G401 (cell line): ENCODE measurements at places on chromosomes 1 and 21. TPM values are rescaled to one million over a fixed set of nuclear protein-coding genes. Genes with fewer than 3 reads are reported as not detected.

GRCh38 chr1:16073490-16074119 lies at the start of gene FAM131C:
Gene FAM131C, minus strand, starts transcription at chr1:16073651. Its CDS starts 209 bp downstream, at chr1:16073442.
- DNase-seq = peak; percentile 54

The PKP1 gene
- total RNA-seq = 0.06 TPM in 1 of 2 replicates, not detected in the other

The PSEN2 gene
- total RNA-seq = 40.7 and 49.3 TPM in 2 replicates

The ABCG1 gene
- 2.0 and 6.0 TPM in 2 replicates for total RNA-seq

- DNase-seq = no peak
Observed at GRCh38 chr1:159746666-159747065, 32.3 kb upstream of the CRP start.

GRCh38 chr1:24179251-24179840 lies 7.7 kb downstream of the IFNLR1 start:
- DNase-seq = no peak

DNA sequence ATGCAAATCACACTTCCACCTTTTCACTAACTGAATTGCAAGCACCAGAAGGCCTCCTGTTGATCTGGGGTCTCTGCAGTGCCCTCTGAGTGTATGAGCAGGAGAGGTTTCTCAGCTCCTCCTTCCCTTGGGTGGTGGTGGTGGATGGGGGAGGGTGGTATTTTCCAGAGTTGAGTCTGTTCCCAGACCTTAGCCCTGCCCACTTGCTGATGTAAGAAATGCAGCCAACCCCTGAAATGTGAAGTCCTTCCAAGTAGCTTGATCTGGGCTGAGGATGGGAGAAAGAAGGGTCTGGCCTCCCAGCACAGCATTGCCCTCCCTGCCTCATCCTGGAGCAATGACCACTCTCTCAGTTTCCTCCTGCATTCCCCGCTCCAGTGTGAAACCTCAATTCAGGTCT lies 6.3 kb upstream of the FOXD2 start:
- DNase-seq = no peak

DNA sequence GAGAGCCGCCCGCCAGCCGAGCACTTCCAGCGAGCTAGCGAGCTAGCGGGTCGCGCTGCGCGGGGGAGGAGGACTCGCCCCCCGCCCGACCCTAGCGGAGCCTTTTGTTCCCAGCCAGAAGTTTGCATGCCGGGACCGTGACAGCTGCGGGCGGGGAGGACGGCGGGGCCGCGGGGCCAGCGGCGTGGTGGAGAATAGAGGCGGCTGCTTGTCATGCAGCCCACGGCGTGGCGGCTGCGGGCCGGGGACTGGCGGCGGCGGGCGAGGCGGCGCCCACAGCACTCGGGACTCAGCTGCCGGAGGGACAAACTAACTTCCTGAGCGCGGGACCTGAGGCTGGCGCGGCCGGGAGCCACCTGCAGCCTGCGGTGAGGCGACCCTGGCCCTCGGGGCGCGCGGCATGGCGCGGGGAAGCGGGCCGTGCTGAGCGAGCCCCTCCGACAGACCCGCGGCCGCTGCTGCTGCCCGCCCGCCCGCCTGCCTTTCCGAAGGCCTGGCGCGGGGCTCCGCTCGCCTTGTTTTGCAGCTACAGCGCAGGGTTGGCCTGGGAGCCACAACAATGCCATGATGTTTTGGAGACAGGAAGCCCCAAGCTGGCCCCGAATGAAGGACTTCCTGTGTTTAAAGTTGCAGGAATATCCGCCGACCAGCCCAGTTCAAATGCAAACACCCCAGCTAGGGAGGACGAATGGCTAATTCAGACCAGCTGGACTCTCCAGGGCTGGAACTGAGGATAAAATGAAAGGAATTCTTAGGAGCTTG lies 82.2 kb upstream of the BMP8A start:
- DNase-seq = peak; percentile 45

DNA sequence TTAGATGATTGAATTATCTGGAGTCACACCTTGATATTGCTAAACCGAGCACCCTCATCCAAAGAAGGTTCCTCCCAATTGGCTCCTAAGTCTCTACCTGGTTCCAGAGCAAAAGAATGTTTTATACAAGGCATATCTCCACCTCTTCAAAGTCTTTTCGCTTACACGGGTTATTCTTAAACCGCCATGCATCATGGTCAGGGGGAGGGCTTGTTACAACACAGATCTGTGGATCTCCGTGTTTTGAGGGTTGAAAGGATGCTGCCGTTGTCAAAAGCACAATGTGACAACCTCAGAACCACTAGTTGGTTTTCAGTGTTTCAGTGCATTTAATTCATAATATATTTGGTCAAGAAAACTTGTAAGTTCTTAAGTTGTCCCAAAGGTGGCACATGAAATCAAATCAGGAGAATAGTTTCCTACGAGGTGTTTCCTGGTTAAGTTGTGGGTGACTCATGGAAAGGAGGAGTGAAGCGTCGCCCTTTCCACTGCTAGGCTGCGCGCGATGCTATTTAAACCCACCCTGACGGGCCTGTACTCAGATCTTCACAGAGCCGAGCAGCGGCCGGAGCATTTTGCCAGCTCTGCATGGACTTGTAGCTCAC lies 1531.6 kb upstream of the TPTE start:
- DNase-seq = no peak

- no peak for DNase-seq
Observed at GRCh38 chr1:168089979-168090337, 46.8 kb downstream of the GPR161 start.

The NPHS2 gene
- total RNA-seq = not detected in 2 replicates

The TNFRSF14 gene
- total RNA-seq = 7.4 and 9.0 TPM in 2 replicates

The DVL1 gene
- total RNA-seq = 66.4 and 70.2 TPM in 2 replicates

DNA sequence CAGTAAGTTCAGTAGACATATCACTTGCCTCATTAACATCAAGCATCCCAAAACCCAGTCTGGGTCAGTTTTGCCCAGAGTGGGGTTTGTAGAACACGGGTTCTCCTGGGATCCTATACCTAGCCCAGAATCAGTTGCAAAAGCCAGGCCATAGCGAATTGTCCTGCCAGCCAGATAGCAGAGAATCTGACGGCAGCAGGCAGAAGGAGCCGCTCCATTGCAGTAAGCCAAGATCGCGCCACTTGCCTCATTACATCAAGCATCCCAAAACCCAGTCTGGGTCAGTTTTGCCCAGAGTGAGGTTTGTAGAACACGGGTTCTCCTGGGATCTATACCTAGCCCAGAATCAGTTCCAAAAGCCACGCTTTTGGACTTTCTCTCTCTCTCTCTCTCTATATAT lies 19.1 kb downstream of the NDUFS5 start:
- DNase-seq = no peak
